ENCODE measurements at places on chromosomes 4 and X.

DNA sequence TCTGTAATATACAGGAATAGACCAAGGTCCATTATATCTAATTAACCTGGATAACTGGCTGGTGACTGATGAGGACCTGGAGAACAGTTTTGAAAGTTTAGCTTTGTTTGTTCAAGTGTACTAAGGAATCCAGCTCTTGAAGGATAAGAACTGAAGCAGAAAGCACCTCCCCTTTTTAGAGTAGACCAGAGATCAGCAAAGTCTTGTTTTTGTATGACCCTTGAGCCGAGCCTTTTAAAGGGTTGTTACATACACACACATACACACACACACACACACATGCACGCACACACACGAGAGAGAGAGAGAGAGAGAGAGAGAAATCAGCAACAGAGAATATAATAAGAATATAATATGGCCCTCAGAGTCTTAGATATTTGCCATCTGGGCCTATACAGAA lies 13.0 kb downstream of the MOSPD2 start:
- no peak for DNase-seq

DNA sequence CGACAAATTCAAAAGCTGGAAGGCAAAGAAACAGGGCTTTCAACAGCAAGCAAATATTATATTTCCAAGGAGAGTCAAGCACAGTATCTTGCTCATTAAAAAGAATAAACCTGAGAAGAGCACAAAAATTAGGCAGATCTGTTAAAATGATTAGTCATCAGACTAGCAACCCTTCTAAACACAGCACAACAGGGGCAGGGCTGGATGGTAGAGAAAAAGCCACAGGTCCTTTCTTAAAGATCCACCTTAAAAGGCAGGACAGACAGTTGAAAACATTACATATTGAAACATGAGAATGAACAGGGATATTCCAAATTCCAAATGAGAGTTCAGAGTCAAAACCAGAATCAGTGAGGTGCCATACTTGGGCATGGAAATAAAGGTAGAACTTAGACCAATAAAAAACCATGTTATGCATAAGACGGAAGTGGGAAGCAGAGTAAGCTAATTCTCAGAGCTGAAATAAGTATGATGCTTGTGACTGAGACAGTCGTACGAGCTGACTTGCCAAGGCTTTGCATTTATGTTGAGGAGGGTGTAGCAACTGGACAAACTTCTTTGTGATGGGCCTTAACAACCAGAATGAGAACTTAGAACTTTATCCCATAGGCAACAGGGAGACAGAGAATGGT lies 126.9 kb upstream of the FAM9B start:
- DNase-seq, result no peak

- DNase-seq, result no peak
Observed at GRCh38 chr4:95830651-95831050, 9.2 kb upstream of the PDHA2 start.

DNA sequence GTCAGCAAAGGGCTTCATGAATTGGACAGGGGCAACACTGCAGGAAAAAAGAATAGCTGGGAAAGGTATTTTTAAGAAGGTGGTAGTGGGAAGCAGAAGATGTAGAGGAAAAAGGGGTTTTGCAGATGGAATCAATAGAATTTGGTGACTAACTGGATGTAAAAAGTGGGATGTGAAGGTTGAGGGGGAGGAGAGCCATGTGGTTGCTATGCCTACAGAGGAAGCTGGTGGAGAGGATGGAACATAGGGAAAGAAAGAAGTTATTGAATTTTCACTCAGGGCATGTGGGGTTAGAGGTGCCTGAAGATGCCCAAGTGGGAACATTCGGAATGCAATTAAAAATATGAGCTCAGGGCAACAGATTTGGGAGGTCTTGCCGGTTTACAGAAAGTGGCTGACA lies 33.0 kb downstream of the REELD1 start:
- no peak for DNase-seq

GRCh38 chrX:30183554-30183953 lies 31.8 kb upstream of the MAGEB2 start:
- no peak for DNase-seq

DNA sequence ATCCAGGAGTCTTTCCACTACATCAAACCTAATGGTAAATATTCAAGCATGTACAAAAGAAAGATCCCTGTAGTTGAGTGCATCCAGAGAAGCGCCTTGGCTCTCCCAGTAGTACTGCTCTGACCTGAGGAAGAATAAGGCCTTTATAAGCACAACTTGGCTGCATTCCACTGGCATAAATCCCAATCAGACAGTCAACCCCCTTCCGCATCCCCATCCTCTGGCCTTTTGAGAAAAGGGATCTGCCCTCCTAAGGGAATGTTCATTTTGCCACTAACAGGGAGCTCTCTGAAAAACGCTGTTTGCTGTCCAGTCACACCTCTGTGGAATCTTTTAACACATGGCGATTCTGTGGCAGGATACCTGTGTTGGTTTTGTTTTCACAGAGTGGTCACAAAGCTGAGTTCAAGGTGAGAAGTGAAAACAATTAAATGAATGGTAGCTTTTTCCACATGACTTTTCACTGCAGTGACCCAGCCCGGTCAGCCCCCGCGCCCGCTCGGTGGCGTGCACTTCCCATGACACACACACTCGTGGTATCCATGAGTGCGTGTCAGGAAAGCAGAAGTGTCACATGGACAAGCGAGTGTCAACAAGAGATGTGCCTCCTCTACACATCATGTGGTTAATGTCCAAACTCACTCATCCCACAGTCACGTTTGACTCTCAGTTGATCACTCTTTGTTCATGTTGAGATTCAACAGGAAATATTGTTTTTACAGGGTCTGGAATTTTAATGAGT lies 112.2 kb upstream of the ENPP6 start:
- DNase-seq, result no peak

DNA sequence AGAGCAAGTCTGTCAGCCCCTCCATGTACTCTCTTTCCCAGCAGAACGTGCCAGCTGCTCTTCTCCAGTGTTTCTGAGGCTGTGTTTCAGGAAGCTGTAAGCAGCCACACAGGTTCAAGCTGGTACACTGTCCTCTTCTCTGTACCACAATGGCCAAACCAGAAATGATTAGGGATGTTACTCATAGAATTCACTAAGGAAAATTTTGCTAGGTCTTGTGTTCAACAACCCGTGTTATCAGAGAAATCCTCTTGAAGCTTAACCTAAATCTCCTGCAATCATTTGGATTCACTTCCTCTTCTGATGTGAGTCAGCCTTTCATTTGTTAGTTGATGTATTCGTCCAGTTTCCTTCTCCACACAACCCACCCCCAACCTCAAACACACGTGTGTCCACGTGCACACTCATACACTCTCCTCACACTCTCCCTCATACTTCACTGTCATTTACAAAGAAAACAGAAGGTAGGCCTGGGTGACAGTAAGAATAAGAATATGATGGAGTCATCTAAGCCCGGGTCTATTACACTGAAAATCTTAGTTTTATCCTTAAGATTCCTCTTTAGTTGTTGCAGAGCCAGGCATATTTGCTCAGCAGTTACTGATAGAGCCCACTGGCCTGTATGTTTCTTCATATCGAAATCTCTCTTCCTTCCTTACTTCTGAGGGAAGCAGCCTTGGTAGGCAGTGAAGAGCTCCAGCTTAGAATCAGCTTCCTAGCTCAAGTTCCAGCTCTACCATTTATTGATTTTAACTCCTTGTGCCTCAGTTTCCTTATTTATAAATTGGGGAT lies 63.4 kb downstream of the DCUN1D4 start:
- DNase-seq, result no peak

GRCh38 chrX:43876680-43877079 lies 5.6 kb downstream of the MAOB start:
- no peak for DNase-seq

DNA sequence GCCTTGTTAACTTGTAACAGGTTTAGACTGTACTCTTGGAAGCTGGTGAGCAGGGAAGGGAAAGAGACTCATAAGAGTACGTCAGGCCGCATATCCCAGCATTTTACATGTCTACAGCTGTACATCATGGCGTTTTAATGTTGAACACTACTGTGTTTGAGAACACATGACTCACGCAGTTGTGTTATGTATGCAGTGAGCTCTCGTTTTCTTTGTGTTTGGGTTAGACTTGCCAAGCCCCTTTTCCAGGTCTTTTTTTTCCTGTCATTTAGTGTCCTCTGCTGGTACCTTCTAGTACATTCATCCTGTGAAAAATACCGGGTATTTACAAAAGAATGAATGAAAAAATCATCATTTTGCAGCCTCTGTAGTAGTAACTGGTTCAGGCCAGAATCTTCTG lies 35.3 kb downstream of the SMS start:
- no peak for DNase-seq

- no peak for DNase-seq
Observed at GRCh38 chrX:47497271-47497888, 14.4 kb upstream of the ZNF41 start.

GRCh38 chr4:26311633-26312032 lies 9.2 kb upstream of the RBPJ start:
- no peak for DNase-seq

DNA sequence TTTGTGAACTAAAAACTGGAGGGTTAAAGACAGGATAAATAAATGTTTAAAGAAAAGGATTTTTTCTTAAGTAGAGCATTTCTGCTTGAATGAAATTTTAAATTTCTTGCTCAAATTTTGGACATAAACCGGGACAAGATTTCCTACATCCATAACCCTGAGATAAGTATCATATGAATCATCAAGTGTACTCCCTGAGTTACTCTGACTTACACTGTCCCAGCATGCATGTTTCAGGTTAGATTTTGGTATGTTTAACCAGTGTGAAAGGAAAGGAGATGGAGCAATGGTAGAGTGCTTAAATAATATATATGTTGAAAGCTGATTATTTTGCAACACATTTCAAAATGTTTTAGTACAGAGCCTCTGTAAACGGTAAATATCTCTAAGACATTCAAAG lies 175.2 kb downstream of the ADGRL3 start:
- no peak for DNase-seq

DNA sequence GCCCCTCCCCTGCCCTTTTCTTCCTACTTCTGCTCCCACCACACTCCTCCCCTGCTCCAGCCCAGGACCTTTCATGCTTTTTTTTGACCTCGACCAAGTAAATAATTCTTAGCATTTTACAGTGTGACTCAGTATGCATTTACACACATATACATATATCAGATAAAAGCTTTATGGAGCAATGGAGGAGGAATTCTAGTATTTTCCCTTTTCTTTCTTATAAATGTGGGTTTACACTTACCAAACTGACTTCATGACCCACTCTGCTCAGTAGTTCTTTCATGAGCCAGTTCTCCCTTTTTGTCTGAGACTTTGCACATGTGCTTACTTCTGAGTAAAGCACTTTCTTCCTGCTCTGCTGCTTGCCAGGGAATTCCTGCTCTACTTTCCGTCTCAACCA lies 111.8 kb upstream of the H2AZ1 start:
- no peak for DNase-seq

GRCh38 chr4:100799761-100800539 lies 282.1 kb upstream of the EMCN start:
- no peak for DNase-seq

- no peak for DNase-seq
Observed at GRCh38 chrX:150983521-150984168, 510 bp downstream of the HMGB3 start.

GRCh38 chr4:113293043-113293560 lies 243.6 kb downstream of the ANK2 start:
- no peak for DNase-seq

- no peak for DNase-seq
Observed at GRCh38 chrX:49257074-49257790, 7.3 kb downstream of the FOXP3 start.

DNA sequence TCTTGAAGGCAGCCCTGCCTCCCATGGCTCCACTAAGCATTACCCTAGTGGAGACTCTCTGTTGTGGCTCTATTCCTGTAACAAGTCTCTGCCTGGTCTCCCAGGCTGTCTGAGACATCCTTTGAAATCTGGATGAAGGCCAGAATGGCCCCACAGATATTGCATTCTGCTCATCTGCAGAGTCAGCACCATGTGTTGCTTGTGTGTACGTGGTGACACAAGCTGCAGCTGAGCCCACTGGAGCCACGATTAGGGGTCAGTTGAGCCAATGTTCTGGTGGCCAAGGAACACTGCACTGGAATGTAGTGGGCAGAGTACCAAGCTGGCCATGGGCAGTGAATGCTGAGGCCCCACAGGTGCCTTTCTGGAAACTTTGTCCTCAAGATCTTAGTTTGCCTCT lies 29.2 kb downstream of the GRID2 start:
- no peak for DNase-seq

- DNase-seq, result no peak
Observed at GRCh38 chr4:73405138-73405537, 1.1 kb downstream of the ALB start.

GRCh38 chr4:126058596-126058995 lies 743.8 kb downstream of the FAT4 start:
- DNase-seq, result no peak

DNA sequence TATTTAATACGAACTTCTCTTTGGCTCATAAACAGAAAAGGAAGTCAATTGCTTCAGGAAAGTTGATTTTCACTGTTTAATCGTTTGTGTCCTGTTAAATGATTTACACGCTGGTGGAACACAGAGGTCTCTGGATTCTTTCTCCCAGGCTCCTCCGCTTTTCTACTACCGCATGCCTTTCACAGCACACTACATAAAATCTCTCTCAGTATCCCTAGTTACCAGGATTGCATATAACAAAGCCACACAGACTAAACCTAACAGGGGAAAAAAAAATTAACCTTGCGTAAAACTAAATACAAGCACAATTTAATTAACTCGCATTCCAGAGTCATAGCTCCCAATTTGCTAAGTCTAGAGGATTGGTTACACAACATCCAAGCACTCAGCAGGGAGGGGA lies 133.9 kb downstream of the CORIN start:
- no peak for DNase-seq

DNA sequence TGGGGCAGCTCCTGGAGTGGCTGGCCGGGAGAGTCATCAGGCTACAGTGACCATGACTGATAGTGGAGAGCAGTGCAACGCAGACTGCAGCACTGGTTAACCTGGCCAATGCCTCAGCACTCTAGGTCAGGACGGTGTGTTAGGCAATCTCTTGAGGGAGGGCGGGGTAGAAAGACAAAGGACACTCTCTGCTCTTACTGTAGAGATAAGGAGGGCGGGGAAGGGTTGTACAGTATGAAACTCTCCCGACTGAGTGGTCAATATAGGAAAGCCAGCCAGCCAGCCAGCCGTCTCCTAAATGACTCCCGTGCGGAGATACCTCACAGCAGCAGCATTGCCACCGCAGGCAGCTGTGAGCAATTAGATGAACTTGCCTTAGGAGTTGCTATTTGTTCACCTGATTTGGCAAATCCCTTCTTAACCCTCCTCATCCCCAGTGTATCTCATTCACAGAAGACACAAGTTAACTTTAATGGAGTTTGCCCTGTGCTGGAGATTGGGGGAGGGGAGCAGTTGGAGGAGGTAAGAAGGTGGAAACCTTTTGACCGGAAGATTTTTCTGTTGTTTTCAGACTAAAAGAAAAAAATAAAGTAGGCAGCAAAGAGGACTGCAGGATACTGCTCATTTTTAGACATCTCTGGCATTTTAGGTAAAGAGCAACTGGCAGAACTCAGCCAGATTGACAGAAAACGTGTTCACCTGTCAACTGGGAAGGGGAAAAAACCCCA lies 330.5 kb downstream of the HNRNPD start:
- DNase-seq, result no peak

Measured in stimulated activated CD4-positive, alpha-beta T cell treated with anti-CD3 and anti-CD28 coated beads, TNF-alpha, amount 100 ng/mL, for 1 hour (primary cell).